ENCODE measurements at places on chromosomes 5 and 9. TPM values are rescaled to one million over a fixed set of nuclear protein-coding genes. Genes with fewer than 3 reads are reported as not detected.

Gene NPM1
- total RNA-seq: 1,448 TPM

Gene CORO2A
- total RNA-seq: 2.1 TPM

Gene SLC34A1
- total RNA-seq: not detected

Gene HAPLN1
- 2.7 TPM for total RNA-seq

Gene MCTP1
- 5.9 TPM for total RNA-seq

Gene CNTNAP3
- 2.9 TPM for total RNA-seq

Gene PCDHB15
- 0.17 TPM for total RNA-seq

Gene SOHLH1
- total RNA-seq: not detected

Gene ADAMTSL2
- total RNA-seq: not detected

Gene INSL4
- total RNA-seq: not detected

Gene LCN2
- not detected for total RNA-seq

Gene ZFR
- 47.9 TPM for total RNA-seq

Gene DAPK1
- 2.4 TPM for total RNA-seq

Gene CYLC2
- not detected for total RNA-seq

Gene HACD4
- total RNA-seq: 4.4 TPM

Gene PALM2AKAP2
- total RNA-seq: 0.67 TPM

Gene CAMK2A
- 0.45 TPM for total RNA-seq

Gene SLC6A18
- total RNA-seq: not detected

Gene IL3
- total RNA-seq: not detected

Gene PCDHB8
- total RNA-seq: not detected

Gene PTGDS
- total RNA-seq: not detected

Gene CTNND2
- total RNA-seq: not detected

Gene SLC25A2
- total RNA-seq: not detected

Gene PAEP
- total RNA-seq: not detected

Gene PHYKPL
- total RNA-seq: 17.2 TPM

Gene PKN3
- 10.4 TPM for total RNA-seq

Gene PCDHA9
- not detected for total RNA-seq

Gene TRIM36
- 1.5 TPM for total RNA-seq

Gene PCDHGA1
- total RNA-seq: under 0.01 TPM

Gene SEMA5A
- total RNA-seq: 6.4 TPM

Gene TMC1
- total RNA-seq: not detected

Gene SMIM33
- not detected for total RNA-seq

Gene IFNA4
- not detected for total RNA-seq

Gene GIN1
- 3.9 TPM for total RNA-seq

Gene ARHGAP26
- 0.67 TPM for total RNA-seq

Gene RXRA
- total RNA-seq: 23.5 TPM

Gene PGGT1B
- total RNA-seq: 7.4 TPM

Gene GAS1
- 16.1 TPM for total RNA-seq

Gene PCDHB16
- total RNA-seq: under 0.01 TPM

Gene TRPM6
- total RNA-seq: under 0.01 TPM

Gene MAT2B
- 84.7 TPM for total RNA-seq

All from bronchus fibroblast of lung (primary cell).